ENCODE measurements at places on chromosomes 3 and 15.

DNA sequence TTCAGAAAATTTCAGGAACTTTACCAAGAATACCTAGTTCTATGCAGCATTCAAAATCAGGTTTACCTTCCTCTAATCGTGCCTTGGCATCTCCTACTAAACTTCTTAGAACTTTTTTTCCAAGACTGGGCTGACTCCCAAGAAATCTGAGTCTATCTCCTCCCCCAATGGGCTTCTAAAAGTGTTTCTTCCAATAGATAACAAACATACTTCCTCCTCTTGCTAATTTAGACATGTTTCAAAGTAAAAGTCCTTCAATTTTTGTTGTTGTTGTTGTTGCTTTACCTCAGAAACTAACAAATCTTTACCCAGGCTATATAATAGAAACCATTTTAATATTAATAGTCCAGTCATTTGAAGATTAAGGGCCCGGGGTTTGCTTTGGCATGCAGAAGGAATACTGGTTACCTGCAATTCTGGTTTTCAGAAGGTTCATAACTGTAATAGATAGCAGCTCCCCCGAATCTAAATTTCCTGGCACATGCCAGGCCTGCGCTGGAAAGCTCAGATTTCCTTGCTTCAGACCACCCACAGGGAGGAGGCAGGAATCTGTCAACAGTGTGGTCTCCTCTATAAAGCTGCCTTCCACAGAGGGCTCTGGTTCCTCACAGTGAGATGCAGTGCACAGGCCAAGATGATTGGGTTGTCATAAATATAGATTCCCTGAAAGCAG, 188.7 kb downstream of the THRB start:
- no peak for DNase-seq

DNA sequence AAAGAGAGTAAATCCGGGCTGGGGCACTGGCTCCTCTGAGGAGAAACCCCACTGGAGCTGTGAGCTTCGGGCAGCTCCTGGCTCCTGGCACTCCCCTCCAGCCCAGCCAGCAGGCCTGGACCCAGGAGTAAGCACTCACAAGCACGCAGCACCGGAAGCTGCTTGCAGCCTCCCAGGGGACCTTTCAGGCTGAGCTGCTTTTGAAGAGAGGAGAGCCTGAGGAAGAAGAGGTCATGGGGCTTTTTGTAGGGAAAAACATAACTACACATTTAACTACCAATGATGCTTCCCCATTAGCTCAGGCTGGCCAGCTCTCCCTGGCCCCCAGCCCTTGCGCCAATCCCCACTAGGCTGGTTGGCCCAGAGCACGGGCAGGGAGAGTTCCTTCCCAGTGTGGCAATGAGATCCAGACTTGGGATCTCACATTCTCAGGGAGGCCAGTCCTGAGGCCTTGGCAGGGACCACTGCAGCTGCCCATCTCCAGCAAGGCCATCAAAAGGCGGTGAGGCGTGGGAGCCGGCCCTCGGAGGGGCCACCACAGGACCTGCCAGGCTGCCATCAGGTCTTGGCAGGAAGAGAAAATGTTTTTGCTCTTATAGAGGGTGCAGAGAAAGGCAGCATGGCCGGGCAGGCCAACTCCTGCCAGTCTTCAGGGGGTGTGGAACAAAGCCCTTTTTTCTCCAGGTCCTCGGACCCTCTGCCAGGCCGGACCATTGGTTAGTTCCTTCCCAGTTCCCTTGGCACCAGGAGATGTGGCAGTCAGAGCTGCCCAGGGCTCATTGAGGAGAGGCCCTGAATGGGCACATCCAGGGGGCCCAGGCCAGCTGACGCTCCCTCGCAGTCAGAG, 41.5 kb upstream of the MFGE8 start:
- DNase-seq: no peak

DNA sequence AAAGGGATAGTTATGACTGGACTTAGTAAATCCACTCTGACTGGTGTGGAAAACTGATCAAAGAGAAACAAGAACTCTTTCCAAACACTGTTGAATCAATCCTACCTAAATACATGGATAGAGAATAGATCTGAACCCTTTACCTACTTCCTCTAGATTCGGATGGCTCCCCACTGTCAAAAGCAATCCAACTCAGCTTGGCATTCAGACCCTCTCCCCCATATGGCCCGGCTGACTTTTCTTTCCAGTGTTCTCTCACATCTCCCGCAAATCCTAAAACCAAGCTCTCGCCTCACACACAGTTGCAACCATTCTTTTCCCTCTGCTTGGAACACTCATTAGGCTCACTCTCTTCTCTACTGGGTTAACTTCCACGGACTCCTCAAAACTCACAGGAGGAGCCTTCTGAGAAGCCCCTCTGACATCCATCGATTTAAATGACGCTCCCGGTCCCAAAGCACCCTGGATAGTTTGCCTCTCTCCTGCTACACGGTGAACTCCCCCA, 639 bp downstream of the SPICE1 start:
- DNase-seq: no peak

- no peak for DNase-seq
These were observed 14.0 kb downstream of the CHCHD4 start for GRCh38 chr3:14110699-14111098.

GRCh38 chr3:53464424-53464823, 30.0 kb upstream of the CACNA1D start:
- no peak for DNase-seq

- no peak for DNase-seq
These were observed 50.1 kb downstream of the NR1I2 start for GRCh38 chr3:119831941-119832371.

- DNase-seq: no peak
These were observed 12.6 kb upstream of the FRMD5 start for GRCh38 chr15:44207643-44208042.

GRCh38 chr15:87758794-87759418, 497.6 kb downstream of the NTRK3 start:
- DNase-seq: no peak

GRCh38 chr3:42090973-42091731, at the start of gene TRAK1:
TSS of gene TRAK1 (plus strand) at chr3:42091357. CDS start at chr3:42091470, 113 bp downstream.
- no peak for DNase-seq

DNA sequence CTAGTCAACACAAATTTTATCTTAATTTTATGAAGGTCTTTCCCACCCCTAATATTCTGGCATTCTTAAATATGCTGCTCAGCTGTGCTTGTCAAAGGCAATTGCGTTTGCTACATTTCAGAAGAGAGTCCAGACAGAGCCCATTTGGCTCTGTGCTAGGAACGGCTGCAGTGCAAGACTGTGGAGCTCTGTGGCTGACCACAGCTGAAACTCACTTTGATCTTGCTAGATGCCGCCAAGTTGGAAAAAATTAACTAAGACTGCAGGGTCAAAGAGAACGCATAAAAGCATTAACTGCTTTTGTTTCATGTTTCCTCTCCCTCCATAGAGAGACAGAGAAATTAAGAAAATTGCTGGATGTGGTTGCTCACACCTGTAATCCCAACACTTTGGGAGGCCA, 7.6 kb upstream of the PPP1R2 start:
- DNase-seq: no peak

GRCh38 chr15:101625980-101626379, 26.2 kb downstream of the TM2D3 start:
- DNase-seq: no peak

- DNase-seq: no peak
These were observed 88.3 kb upstream of the PRR23E start for GRCh38 chr3:127104586-127104985.

DNA sequence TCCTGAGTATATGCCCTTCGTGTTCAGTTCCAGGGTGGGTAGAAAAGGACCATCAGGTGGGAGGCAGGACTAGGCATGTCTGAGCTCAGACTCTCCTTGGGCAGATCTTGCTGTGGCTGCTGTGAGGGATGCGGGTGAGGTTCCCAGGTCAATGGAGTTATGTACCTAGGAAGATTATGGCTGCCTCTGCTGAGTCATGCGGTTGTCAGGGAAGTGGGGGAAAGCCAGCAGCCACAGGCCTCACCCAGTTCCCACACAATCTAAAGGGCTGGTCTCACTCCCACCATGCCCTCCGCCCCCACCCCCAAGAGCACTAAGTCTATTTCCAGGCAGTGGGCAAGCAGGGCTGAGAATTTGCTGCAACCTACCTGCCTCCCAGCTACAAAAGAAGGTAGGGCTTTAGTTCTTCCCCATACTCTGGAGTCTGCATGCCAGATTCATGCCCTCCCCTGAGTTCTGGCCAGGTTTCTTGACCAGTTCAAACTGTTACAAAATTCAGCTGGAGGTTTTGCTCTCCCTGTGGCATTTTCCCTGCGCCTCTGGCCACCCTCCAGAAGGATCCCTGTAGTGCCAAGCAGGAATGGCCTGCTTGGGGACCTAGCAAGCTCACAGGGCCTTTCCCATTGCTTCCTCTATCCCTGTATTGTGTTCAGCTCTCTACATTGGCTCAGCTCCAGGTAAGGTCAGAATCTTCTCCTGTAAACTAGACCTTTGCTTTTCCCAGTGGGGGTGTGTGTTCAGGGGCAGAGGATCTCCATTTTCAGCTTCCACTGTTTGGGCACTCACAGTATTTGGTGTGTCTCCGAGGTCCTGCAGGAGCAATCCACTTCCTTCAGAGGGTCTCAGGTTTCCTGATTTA, 12.7 kb upstream of the TMCO5A start:
- DNase-seq: no peak

DNA sequence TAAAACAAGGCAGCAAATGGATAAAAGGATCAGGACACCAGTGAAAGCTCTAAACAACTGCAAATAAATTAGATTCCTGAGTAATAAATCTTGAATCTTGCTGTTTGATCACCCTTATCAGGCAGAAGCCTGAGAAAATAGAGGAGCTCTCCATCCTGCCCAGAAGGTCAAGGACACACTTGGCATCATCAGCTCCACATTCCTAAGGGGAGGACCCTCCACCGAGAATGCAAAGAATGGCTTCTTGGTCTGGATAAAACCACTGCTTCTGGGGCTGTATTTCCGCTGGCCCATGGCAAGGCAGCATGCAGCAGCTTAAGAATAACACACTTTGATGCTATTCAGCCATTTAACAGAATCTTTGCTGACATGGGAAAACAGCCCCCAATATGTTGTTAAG, 108.9 kb upstream of the TSC22D2 start:
- DNase-seq: no peak

- no peak for DNase-seq
These were observed 456.2 kb downstream of the ZNF385D start for GRCh38 chr3:21294768-21295167.

- no peak for DNase-seq
These were observed 381.0 kb downstream of the SOX2 start for GRCh38 chr3:182092662-182093262.

- DNase-seq: no peak
These were observed 91.1 kb downstream of the USP13 start for GRCh38 chr3:179743913-179744312.

DNA sequence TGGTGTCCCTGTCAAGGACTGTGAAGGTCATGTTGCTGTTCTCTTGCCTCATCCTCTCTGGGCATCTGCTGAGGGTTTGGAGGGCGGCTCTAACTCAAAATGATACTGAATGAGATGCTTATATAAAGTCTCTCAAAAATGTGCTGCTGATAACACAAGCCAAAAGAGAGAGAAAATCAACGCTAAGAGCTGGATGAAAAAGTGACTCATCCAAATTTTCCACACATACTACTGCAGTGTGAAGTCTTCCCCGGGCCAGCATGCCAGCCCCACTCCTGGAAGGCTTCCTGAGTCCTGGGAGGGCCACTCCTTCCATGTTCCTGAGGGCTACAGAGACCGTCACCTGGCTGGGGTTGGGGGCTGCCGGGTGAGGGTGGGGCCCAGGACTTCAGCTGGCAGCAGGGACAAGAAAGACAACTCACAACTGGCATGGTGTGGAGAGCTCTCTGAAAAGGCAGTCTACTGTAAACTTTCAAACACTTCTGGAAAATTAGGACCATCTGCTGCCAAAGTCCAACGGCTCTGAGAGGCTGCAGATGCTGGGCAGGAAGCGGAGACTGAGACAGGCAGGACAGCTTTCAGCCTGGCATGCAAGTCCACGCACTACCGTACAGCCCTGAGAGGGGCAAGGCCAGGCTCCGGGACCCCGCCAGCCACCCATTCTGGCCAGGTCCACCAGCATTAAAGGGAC, 200.3 kb downstream of the ADAMTS17 start:
- no peak for DNase-seq

DNA sequence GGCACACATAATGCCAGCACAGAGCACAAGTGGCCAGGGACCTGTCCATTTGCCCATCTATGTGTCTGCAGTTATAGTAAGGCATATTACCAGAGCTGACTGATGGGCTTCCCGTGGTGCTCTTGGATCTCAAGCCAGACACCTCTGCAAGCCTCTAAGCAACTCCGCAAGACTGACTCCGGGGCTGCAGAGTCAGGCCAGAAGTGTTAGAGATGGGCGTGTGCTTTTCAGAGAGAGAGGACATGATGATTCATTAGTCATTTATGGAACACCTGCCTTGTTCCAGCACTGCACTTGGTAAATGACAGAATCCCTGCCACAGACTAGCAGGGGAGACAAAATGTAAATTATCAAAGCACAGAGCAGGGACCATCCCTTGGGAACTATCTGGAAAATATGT, 559.0 kb downstream of the PDCD6IP start:
- no peak for DNase-seq

- no peak for DNase-seq
These were observed 20.1 kb downstream of the RAB43 start for GRCh38 chr3:129101370-129102138.

GRCh38 chr15:58515807-58516206, 84.0 kb downstream of the LIPC start:
- no peak for DNase-seq

- peak; percentile 39 for DNase-seq
These were observed 27.8 kb upstream of the POLG start for GRCh38 chr15:89362203-89363101.

GRCh38 chr15:69578787-69579583, 126.4 kb downstream of the RPLP1 start:
- no peak for DNase-seq

DNA sequence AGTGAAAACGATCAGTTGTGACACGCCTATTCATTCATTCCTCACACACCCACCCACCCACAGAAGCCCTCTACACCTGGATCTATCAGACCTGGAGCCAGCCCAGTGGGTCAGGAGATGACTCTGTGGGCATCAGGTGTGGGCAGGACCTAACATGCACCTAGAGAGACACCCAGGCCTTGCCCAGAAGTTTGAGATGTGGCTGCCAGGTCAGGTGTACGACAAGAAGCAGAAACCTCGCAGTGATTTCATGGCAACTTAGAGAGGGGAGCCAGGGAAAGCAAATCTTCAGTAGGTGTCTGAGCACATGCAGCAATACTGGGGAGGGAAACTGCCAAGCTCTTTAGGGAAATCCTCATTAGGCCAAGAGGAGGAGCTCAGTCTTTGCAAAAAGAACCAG, 264.7 kb upstream of the ROPN1 start:
- DNase-seq: no peak

DNA sequence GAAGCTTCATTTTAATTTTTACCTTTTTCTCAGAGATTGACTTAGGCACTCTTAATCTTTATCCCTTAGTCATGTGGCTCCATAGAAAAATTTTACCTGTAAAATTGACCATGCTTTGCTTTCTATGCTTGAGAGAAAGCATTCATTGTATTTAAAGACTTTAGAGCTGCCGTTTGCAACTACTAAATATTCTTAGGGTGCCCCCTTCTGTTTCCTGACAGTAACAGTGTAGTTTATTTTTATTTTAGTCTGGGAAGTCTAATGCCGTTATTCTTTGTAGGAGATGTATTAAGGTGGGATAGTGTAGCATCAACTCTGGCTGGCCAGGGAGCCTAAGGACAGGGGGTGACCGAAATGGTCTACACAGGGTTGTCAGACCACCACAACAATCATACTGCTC, 84.5 kb upstream of the SYNPR start:
- DNase-seq: peak; percentile 65

GRCh38 chr3:126965526-126966080, 17.3 kb upstream of the PLXNA1 start:
- DNase-seq: no peak

GRCh38 chr3:126121632-126122031, 37.7 kb upstream of the SLC41A3 start:
- DNase-seq: no peak
